Stimulated activated naive B cell treated with anti-CD40 and anti-IgM and Interleukin-4, amounts not matched to agents 10 μg/mL and 1 μg/mL and 100 μg/mL, for 72 hours (primary cell): ENCODE measurements at places on chromosomes 3 and 15.

DNA sequence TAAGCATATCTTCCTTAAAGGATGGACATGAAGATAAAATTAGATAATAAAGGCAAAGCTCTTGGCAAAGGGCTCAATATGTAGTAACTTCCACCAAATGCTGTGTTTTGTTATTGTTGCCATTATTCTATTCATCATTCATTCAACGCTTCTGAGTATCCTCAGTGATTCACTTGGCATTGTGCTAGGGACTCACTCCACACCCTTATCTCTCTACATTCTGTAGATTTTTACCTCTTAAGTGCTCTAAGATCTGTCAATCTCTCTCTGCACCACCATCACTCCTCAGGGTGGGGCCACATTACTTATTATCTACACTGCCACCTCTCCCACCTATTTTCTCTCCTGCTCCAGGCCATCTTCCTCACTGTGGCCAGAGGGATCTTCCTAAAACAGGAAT is 51.2 kb downstream of the SH3GL3 start:
- DNase-seq, result no peak

- no peak for DNase-seq
Observed at GRCh38 chr3:157815739-157816138, 290.5 kb downstream of the SHOX2 start.

- DNase-seq, result no peak
Observed at GRCh38 chr3:19539518-19540392, 391.4 kb downstream of the KCNH8 start.

DNA sequence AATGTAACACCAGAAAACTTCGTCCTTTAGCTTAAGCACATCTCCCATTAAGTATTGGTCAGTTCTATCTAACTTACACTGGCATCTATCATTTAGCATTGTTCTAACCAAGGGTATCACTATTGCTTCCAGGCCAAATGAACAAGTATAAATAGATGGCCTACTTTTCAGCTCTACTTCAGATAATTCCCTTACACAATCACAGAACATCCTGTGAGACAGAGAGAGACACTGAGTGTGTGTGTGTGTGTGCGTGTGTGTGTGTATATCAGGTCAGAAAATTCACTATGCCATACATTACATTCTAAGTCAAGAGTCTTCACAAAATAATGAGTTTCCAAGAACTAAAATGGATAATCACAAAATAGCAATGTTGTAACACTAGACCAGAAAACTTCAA is 39.1 kb downstream of the SCAPER start:
- DNase-seq, result no peak

DNA sequence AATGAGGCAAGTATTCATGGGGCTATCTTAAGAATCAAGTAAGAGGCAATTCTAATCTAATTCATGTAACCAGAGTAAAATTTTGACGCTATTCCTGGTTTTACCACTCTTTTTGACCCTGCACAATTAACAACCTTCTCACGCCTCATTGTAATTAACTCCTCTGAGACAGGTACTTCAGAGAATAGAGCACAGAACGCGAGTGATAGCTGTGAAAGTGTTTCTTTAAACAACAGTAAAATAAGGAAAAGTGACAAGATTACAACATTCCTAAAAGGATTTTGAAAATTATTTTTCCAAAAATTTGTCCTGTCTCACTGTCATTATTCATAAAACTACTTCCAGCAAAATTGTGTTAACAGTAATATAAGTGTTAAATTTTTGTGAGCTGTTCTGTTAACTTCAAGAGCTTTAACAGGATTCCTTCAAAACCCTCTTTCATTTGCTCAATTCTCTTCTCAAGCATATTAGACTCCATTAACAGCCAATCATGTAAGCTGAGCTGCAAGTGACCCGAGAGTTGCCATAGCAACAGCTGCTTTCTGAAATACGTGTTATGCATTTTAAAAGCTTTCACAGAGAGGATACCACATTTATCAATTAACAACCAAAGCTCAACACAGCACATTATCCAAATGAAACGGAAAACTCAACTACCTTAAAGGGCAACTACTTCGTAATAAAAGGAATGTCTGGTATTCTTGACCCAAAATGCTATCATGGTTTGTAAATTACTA is 93.1 kb downstream of the STAG1 start:
- no peak for DNase-seq

DNA sequence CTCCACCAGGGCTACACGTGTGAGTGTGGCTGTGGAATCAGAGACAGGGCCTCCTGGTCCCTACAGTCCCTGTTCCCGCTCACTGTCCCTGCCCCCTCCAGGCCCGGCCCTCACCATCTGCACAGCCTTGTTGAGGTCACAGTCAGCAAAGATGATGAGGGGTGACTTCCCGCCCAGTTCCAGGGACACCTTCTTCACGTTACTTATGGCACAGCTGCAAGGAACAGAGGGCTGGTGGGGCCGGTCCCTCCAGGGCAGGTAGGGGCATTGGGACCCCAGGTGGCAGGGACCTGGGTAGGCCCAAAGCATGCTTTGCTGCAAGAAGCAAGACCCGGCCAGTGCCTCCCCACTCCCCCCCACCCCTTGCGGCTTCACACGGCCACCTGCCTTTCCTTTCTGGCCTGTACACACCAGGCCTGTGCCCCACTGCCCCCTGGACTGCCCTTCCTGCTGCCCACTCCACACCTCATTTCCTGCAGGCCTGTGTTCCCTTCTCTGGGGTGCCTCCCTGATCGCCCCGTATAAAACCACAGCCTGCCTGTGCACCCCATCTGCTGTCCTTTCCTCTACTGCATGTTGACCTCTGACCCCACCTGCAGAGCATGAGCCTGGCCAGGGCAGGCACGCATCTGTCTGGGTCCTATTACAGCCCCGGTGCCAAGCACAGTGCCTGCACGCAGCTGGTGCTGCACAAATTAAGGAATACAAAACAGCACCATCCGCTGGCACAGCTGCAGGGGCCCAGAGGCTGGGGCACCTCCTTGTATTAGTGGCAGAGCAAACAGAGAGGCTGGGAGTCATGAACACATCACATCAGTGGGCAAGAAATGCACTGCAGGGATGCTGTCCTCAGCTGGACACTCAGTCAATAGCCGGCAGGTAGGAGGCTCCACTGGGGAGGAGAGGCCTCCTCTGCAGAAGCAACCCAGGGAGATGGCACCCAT is 30.8 kb upstream of the SLC41A3 start:
- no peak for DNase-seq

GRCh38 chr15:90547540-90547939 is 17.8 kb downstream of the CRTC3 start:
- no peak for DNase-seq

DNA sequence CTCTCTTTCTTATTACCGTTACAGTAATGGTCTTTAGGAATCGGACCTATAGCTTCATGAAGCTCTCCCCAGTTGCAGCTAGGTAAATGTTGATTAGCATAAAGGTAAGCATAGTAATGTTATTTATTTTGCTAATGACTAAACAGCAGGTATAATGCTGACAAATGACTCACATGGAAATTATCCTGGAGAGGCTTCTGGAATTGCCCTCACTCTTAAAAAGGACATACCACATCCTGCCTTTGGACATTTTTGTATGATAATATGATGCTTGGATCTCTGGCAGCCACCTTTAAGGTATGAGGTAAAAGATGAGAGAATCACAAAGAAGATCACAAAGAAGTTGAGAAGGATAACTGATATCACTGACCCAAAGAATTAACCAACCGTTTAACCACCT is 238.6 kb downstream of the CHL1 start:
- DNase-seq, result no peak

DNA sequence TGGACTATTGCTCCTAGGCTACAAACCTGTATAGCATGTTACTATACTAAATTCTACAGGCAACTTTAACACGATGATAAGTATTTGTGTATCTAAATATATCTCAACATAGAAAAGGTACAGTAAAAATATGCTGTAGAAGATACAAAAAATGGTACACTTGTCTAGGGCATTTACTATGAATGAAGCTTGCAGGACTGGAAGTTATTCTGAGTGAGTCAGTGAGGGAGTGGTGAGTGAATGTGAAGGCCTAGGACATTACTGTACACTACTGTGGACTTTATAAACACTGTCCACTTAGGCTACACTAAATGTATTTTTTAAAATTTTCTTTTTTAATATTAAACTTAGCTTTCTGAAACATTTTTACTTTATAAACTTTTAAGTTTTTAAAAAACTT is 140.5 kb upstream of the SGO1 start:
- DNase-seq, result no peak

DNA sequence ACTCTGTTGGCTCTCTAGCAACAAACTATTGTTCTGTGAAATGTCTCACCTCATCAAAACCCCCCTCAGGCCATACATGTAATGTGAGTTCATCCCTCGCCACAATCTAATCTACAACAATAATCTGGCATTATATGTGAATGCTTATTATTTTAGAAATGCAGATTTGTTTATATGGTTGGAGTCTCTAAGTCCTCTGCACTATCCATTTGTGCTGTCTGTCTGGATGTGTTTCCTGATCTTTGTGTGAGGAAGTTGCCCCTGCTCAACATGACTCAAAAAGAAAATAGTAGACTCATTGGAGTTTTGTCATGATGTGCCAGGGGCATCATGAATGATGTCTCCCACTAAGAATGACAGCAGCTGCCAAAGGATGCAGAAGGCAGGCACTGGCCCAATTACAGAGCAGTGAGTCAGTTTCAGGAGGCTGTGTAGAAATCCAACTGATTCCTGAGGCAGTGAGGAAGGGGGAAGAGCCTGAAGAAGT is 161.6 kb upstream of the PDZRN3 start:
- DNase-seq, result no peak

GRCh38 chr3:136778865-136779264 is 26.7 kb upstream of the STAG1 start:
- DNase-seq, result no peak

DNA sequence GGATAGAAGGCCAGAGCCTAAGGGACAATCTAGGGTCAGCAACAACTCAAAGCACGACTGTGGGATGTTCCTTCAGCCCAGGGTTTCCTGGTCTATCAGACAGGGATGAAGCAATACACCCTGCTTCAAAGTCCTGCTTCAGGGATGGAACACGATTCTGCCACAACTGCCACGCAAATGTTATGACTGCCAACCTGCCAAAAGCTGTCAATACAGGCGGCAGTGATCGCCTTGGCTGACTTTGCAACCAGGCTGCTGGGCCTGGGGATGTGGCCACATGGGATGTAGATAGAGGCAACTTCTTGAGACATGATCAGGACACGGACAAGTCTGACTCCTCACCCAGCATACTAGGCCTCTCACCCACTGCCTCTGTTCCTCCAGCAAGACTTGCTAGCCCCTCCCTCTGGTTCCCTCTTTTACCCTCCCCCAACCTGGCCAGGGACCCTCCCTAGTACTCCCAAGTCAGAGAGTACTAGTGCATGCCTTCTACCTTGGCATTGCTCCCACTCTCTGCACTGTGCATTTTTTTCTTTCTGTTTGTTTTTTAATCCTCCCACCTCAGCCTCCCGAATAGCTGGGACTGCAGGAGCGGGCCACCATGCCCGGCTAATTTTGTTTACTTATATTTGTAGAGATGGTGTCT is 7.6 kb downstream of the CCDC12 start:
- DNase-seq, result no peak

DNA sequence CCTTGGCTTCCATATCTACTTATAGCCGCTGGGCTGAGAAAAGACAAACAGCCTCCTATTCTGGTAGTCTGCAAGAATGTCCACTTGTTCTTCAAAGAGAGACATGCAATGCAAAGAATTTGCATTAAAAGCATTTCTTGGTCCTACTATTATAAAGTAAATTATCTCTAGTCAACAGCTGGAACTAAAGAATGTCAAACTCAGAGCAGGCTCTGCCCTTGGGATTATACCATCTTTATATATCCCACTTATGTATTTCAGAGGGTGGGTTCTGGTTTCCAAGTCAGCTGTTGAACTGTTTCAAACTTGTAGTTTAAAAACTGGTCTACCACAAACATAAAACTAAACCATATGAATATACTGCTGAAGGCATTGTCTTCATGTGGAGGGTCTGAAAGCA is 7.0 kb upstream of the ACTC1 start:
- DNase-seq, result no peak

- no peak for DNase-seq
Observed at GRCh38 chr15:59687836-59688235, 1.3 kb downstream of the BNIP2 start.

DNA sequence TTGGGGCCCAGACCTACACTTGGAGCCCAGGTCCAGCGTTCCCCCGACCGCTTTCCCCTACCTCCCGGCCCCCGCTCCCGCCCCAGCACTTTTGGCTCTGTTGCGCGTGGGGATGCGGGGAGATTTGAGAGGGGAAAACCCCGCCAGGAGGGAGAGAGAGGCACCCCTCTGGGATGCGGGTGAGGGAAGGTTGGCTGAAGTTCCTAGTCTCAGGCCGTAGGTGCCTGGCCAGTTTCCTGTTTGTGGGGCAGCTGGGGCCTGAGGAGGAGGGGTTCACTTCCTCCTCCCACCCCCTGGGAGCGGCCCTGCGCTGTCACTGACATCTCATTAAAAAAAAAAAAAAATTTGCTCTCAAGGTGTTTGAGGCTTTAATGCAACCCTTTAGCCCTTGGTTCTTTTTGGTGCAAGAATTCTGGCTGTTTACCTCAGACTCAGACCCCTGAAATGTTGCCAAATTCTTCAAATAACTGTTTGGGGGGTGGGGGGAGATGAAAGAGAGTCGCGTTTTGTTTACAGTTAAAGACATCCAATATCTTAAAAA is 2.6 kb downstream of the FAM43A start:
- peak; percentile 51 for DNase-seq

- no peak for DNase-seq
Observed at GRCh38 chr3:64266065-64266931, 41.0 kb upstream of the PRICKLE2 start.

GRCh38 chr15:22918056-22918455 is 62.1 kb downstream of the CYFIP1 start:
- no peak for DNase-seq

- no peak for DNase-seq
Observed at GRCh38 chr3:24683633-24684384, 189.2 kb upstream of the THRB start.

GRCh38 chr3:114518206-114518808 is 224.5 kb downstream of the TIGIT start:
- no peak for DNase-seq

- no peak for DNase-seq
Observed at GRCh38 chr3:46209746-46210470, 1.8 kb upstream of the CCR1 start.

DNA sequence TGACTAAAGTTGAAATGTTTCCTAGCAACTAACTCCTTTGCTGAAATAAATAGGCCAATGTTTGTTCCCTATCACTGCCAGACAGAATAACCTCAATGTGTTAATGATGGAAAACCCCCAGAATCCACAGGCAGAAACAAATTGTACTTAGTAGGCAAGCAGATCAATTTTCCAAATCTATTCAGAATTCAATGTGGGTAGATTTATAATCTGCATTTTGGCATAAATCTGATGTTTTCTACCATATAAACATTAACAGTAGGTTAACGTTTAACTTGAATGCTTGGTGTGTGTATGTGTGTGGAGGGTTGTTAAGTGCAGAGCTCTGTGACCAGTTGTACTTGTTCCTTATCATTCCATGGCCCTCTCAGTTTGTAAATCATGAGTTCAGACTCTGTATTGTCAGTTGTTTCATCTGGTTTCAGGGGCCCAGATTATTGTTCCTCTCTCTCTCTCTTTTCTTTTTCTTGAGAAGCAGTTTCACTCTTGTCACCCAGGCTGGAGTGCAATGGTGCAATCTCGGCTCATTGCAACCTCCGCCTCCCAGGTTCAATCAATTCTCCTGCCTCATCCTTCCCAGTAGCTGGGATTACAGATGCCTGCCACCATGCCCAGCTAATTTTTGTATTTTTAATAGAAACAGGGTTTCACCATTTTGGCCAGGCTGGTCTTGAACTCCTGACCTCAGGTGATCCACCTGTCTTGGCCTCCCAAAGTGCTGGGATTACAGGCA is 32.8 kb downstream of the PLSCR1 start:
- DNase-seq, result no peak
